ENCODE measurements at places on chromosomes 4 and X. TPM values are rescaled to one million over a fixed set of nuclear protein-coding genes. Genes with fewer than 3 reads are reported as not detected.

GRCh38 chr4:47933840-47934239 lies 19.5 kb upstream of the NFXL1 start:
- DNase-seq, result peak; percentile 69

GRCh38 chrX:107451731-107452130 lies 2.3 kb downstream of the FRMPD3 start:
- no peak for DNase-seq

- DNase-seq, result no peak
Measured at GRCh38 chr4:138562544-138562991, 320.4 kb upstream of the SLC7A11 start.

GRCh38 chr4:10532155-10532554 lies 74.9 kb upstream of the ZNF518B start:
- DNase-seq, result no peak

DNA sequence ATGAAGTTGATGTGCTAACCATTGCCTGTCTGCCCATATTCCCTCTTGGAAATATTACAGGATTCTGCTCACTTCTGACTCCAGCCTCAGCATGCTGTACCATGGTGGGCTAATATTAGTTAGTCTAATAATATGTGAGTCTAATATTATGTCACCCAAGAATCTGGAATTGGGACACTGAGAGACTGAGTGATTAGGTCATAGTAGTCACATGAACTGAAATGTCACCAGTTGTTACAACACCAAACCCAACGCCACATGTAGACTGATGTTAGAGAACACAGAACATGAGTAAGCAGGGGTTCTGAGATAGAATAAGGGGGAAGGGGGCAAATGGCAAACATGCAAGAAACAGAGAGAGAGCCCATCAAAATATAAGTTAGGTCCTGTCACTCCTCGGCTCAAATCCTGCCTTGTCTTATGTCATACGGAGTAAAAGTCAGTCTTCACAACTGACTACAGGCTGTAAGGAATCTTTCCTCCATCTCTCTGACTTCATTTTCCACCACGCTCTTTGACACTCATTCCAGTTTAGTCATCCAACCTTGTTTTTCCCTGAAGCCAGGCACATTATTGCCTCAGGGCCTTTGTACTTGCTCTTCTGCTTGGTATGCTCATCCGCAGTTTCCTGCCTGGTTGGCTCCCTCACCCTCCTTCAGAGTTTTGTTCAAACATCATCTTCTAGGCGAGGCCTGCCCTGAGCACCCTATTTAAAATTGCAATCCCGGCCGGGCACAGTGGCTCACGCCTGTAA lies 9.6 kb upstream of the SLAIN2 start:
- peak; percentile 83 for DNase-seq

DNA sequence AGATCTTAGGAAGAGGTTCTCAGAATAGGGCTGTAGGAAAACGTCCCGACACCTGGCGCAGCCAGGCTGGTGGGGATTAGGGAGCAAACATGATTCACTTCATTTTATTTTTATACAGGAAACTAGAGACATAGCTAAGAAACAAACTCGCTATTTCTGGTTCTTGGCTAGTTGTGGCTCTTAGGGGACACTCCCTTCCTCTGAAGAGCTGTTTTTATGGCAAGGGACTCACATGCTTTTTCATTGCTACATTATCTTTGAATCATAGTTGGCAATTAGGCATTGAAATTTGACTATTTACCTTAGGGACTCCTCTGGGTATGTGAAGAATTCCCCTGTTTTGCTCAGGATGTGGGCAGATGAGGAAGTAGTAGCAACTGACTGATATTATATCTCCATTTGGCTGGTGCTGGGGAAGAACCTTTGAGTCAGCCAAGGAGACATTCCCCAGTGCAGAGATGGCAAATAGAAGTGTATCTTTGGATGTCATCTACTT lies 174.5 kb downstream of the SMIM20 start:
- DNase-seq, result peak; percentile 72

- DNase-seq, result no peak
Measured at GRCh38 chrX:4787971-4788370, 1074.5 kb upstream of the PRKX start.

- DNase-seq, result no peak
Measured at GRCh38 chrX:124842205-124842604, 477.5 kb upstream of the TEX13C start.

DNA sequence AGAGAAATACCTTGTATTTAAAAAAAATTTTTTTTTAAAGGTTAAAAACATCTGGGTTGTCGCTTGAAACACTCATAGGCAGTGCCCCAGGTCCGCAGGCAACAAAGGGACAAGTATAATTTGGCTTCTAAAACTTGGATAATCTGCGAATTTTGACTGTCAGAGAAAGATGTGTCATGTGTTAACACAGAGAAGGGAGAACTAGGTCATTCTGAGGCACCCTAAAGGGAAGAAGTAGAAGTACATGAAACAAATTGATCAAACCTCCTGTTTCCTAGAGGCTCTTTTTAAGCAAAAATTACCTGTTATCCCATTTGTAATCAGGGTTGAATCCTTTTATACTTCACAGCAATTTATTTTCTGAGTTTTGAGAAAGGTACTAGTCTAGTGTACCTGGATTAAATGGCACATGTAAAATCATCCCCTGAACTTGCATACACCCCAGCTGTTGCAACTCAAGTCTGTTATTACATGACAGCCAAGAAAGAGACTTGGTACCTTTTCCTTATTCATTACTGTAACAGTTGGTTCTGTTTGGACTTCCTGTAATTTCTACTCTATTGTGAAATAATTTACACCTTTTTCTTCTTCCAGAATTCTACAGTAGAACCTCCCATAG lies 1.7 kb downstream of the SRD5A3 start:
- DNase-seq, result peak; percentile 63

GRCh38 chr4:48997962-48998361 lies 11.9 kb downstream of the CWH43 start:
- DNase-seq, result no peak

DNA sequence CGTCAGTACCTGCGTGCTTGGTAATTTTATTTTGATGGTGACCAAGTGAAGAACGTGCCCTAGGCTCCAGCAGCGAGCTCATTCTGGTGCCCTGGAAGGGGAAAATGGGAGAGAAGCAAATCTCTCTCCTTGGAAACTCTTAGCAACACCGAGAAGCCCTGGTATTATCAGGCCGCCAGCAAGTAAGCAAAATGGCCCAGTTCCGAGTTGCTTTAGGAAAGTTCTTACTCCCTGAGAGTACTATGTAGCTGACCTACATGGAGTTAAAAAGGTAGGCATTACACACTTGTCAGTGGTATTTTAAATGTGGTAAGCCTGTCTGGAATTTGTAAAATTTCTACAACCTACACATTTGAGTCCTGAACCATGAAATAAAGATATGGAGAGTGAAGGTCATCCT lies 146.4 kb downstream of the CPEB2 start:
- DNase-seq, result no peak

GRCh38 chr4:105674011-105674410 lies 34.5 kb downstream of the INTS12 start:
- DNase-seq, result no peak

DNA sequence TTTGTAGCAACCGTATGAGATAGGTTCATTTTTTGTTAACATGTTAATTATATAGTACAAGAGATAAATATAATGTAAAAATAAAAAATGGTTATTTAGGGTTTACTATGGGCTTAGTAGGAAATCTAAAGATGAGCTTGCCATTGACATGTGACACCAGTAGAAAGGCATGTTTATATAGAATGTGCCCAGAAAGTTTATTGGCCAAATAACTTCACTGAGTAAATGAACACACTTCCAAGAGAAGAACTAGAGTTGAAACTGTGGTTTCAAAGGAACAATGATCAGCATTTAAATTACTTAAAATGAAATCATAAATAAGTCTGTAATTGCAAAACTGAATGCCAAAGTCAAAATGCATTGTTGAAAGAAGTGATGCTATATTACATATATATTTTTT lies 503.3 kb downstream of the STPG2 start:
- DNase-seq, result no peak

DNA sequence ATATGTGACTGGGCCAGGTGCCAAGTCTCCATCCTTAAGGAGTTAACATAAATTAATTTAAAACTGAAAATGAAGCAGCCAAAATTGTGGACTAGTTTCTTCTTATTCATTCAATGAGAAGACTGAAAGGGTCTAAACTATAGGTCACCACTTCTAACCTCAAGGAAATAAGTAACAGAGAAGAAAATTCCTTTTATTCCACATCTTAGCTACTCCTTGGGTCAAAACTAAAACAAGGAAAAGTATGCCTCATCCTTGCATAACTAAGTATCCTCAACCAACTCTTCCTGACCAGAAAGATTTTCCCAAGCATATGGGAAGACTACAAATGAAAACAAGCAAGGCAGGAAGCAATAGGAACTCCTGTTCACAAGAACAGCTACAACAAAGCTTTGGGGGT lies 71.2 kb downstream of the ZNF827 start:
- DNase-seq, result no peak

- DNase-seq, result no peak
Measured at GRCh38 chr4:112510291-112511092, 5.5 kb downstream of the NEUROG2 start.

DNA sequence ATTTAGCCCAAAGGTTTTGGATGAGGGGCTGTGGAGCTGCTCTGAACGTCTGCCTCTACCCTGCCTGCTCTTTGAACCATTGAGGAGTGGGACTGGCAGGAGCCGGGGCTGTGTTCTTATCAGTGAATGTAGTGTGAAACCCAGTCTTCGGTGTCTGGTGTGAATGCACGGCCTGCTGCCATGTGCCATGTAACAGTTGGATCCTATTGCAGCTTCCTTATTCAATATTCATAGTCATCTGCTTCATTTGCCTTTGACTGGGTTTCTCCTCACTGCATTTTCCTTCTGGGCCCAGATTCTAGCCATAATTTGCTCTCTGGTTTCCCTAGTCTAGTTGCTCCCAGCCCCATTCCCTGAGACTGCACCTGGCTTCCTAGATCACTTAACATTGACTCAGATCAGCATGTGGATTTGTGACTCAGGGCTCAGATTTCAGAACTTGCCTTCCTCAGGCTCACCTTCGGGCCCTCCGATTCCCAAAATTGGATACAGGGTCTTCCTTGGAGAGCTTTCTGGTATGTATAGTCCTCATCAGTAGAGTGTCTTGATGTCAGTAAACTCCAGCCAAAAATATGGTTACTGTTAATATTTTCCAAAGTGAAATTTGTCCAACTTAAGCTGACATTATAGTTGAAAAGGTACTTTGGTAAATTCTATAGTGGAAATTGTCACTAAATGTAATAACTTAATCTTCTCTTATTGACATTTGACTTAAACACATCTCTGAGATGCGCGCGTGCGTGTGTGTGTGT lies 94.0 kb upstream of the DDIT4L start:
- no peak for DNase-seq

DNA sequence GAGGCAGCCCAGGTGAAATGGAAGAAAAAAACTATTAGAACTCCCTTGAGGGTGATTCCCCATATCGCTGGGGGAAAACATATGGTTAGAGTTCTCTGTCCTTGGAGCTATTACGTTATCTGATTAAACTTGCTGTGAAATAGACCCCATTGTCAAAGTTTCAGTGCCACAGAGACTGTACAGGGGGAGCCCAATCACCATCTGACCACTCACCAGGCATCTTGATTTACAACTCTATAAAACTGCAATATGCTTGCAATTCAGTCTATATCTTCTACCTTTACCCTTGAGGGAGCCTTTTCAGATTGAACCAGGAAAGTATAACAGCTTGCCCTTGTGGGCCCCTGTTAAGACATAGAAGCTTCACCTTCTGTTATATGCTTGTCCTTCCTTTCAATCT lies 18.2 kb downstream of the TMEM255A start:
- DNase-seq, result no peak

GRCh38 chr4:16959305-16959704 lies 60.9 kb upstream of the LDB2 start:
- DNase-seq, result no peak

- peak; percentile 30 for DNase-seq
Measured at GRCh38 chr4:89549907-89550306, 242.3 kb upstream of the GPRIN3 start.

- no peak for DNase-seq
Measured at GRCh38 chr4:612052-612748, 13.2 kb upstream of the PDE6B start.

GRCh38 chr4:124386163-124386562 lies 326.4 kb downstream of the ANKRD50 start:
- peak; percentile 11 for DNase-seq

DNA sequence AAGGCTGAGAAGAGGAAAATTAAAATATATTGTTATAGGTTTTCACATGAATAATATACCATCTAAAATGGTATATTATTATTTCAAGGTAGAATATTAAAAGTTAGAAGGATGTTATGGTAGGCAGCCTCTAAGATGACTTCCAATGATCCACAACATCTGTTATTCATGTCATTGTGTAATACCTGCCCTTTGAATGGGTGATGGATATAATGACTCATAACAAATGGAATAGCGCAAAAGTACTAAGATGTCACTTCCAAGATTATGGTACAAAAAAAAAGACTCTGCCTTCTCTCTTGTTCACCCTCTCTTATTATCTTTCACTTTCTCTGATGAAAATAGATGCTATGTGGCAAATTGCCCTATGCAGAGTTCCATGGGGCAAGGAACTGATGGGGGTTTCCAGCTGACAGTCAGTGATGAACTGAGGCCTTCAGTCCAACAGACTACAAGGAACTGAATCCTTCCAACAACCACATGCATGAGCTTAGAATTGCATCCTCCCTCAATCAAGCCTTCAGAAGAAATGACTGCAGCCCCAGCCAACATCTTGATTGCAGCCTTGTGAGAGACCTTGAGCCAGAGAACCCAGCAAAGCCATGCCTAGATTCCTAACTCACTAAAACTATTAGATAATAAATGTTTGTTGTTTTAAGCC lies 57.7 kb downstream of the HS6ST2 start:
- no peak for DNase-seq

- no peak for DNase-seq
Measured at GRCh38 chr4:123353656-123354055, 42.9 kb upstream of the SPRY1 start.

- DNase-seq, result no peak
Measured at GRCh38 chr4:78754872-78755271, 21.3 kb upstream of the BMP2K start.

The DNAJB14 gene
- polyA plus RNA-seq, result 44.7 TPM

The TDO2 gene
- polyA plus RNA-seq, result not detected

The FRMD7 gene
- polyA plus RNA-seq, result not detected

The CORIN gene
- 0.74 TPM for polyA plus RNA-seq

The MTNR1A gene
- polyA plus RNA-seq, result not detected

The TMEM150C gene
- 0.84 TPM for polyA plus RNA-seq

The STARD8 gene
- polyA plus RNA-seq, result 0.53 TPM

The CNGA1 gene
- not detected for polyA plus RNA-seq

The MAGEA11 gene
- not detected for polyA plus RNA-seq

The SSX1 gene
- not detected for polyA plus RNA-seq

Data from GM23248 (cell line).